Uterus (tissue), 4 donors: ENCODE measurements at places on chromosomes 16 and 17. TPM values are rescaled to one million over a fixed set of nuclear protein-coding genes. Genes with fewer than 3 reads are reported as not detected.

CASKIN1 gene
- not detected for total RNA-seq

TCAP gene
- 2.2 TPM for total RNA-seq

PRR29 gene
- total RNA-seq: 2.8 TPM

SLC35B1 gene
- total RNA-seq: 49.1 TPM

CCL11 gene
- total RNA-seq: not detected

PITPNM3 gene
- 0.59 TPM for total RNA-seq

MOSMO gene
- 17.9 TPM for total RNA-seq

DNA sequence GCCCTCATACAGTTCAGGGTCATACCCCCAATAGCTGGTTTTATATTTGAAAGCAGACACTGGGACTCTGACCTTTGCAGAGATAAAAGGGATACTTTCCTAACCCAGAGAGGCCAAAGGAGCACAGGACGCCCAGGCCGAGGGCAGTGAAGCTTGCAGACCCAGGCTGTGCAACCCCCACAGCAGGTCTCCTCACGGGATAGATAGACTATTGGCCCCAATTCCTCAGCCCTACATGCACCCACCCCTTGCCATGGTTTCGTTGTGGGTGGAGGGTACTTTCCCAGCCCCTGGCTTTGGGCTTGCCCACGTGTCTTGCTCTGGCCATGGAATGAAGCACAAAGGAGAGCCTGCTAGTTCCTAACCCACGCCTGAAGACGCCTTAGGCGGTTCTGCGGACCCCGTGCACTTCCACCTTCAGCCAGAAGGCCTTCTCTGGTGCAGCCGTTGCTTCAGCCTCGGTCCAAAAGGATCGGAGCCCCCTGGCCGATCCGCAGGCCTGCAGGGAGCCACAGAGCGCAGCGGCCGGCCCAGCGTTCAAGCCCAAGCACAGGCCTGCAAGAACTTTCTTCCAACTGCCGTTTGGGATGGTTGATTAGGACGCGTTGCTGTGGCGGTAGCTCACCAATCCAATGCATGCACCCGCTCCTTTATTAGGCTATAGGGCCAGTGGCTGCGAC is 9.8 kb upstream of the BRCA1 start:
- DNase-seq: no peak

DNA sequence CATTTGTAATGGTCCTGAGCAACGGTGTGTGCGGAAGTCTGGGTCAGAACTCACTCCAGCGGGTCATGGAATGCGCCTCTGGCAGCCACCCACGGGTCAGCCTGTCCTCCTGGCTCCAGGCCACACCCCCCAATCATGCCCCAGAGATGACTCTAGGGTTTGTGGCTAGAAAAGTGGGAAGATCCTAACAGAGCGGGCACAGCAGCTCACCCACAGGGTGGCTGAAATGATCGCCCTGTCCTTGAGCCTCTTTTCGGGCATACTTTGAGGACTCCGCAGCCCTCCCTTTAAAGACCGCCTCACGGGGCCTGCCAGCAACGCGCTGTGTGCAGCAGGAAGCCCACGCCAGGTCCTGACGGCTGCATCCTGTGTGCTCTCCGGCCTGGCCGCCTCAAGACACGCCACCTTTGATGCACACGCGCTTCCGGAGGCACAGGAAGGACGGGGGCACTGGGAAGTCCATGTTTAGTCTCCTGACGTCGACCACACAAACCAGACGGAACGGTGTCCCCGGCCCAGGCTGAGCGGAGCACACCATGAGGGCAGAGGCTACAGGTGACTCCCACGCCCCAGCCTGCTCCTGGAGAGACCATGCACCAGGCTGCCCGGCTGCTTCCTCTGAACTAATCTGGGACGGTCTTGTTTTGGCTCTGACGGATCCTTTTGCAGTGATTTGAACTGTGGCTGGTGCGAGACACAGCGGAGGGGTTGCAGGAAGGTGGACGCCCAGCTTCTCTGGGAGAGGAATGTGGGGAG is 92.9 kb downstream of the TBC1D16 start:
- DNase-seq: peak; percentile 65

DNA sequence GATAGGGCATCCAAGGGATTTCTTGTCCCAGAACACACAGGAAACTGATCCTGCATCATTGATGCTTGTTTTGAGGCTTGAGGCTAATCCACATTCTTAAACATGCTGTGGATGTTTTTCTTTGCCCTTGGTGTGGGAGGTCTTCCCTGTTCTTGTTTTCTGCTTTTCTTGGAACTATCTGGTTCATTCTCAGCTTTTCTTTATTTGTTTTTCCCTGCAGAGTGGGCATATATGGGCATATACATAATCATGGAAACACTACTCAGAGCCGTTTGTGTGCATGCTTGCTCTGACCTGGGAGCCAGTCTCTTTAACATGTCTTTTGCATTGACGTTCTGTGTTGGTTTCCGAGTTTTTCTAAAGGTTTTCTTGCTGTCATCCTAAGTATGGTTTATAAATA is 300.0 kb downstream of the SNX29 start:
- DNase-seq: no peak

DNA sequence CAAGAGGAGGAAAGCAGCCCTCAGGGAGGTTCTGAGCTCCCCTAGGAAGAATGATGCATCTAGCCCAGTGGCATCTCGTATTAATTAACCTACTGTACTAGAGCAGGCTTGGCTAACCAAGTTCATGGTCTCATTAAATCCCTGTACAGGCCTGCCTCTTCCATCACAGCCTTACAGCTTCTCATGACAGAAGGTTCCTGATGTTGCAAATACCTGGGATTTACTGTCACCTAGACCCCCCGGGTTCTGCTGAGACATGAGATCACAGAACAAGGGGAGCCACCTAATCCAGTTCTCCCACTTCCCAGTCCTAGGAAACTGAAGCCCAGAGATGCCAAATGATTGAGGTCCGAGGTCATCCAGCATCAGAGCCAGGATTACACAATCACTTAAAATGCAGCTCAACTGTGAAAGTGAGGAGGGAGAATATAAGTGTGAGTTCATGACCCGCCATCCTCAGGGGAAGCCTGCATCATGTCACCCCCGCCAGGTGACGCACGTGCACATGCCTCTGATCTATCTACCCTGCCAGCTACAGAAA is 23.9 kb downstream of the ACLY start:
- DNase-seq: peak; percentile 69

DNA sequence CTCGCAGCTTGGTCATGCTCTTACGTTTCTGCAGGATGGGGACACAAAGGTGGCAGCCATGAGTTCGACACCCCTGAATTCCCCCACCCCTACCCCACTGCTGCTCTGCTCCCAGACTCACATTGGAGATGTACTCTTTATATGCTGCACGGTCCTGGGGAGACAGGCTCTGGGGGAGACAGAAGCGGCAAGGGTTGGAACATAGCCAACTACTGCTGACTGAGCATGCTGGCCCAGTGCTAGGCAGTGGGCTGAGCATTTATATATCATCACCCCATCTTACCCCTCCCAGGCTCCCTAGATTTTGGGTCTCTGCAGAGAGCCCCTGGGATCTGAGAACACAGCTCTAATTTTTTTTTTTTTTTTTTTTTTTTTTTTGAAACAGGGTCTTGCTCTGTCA is 8.1 kb upstream of the ATXN7L3 start:
- DNase-seq: no peak

DNA sequence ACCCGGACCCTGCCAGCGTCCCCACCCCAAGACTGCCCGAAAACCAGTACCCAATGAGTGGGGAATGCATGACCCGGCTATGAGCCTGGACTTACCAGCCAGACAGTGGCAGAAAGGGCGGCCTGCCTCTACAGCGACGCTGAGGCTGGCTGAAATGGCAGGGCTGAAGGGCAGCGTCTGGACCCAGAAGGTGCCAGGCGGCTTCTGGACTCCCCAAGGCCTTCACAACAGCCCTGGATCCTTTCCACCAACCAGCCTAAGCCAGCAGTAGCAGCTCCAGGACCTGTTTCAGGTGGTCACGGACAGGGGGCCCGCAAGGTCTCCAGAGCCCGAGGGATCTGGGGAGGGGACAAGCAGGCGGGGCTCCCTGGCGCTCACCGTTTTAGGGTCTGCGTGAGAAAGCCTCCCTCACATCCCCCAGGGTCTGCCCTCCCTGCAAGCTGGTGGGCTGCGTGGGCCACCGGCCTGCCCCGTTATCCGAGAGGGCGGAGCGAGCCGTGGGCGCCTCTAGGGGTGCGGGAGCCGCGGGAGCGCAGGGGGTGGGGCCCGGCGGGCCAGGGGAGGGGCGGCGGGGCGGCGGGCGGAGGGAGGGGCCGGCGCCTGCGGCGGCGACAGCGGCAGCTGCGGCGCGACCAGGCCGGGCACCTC is at the start of gene RIPOR1:
RIPOR1 (plus strand) TSS at position 608 of the 648 bp plus-strand sequence. CDS start 9,618 bp downstream, outside the sequence.
- DNase-seq: peak; percentile 67

DNA sequence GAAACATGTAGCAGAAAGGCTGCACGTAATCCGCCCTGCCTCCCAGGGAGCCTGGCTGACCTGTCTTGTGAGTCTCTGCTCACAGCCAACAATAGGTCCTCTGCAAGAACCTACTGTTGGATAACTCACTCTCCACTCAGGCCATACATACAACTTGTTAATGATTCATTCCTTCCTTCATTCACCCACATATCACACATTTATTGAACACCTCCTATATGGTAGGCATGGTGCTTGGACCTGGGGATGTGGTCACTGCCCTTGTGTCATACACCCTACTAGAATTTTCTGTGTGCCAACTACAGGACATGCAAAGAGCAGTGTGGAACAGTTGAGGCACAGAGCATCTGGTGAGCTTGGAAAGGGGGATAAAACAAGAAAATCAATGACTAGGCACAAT is 28.1 kb upstream of the HNF1B start:
- DNase-seq: no peak

- no peak for DNase-seq
Measured at GRCh38 chr16:47716571-47716970, 255.4 kb downstream of the PHKB start.

DNA sequence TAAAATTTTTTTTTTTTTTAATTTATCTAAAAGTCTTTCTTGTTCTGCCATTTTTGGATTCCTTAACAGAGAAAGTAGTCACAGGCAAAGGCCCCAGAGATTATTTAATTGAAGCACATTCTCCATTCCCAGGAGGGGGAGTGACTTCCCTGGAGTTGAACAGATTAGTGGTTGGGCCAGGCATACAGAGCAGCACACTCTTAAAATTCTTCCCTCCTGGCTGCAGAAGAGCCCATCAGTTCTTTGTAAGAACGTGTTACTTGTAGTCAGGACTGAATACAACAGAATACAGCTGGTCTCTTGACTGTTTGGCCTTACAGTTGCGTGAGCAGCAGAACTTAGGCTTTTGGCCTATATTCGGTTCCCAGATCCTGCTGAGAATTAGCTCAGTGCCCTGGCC is 1.8 kb downstream of the ALKBH5 start:
- no peak for DNase-seq

- DNase-seq: no peak
Measured at GRCh38 chr16:88773812-88774291, 11.2 kb downstream of the PIEZO1 start.

GRCh38 chr16:79316004-79316458 is 284.5 kb downstream of the MAF start:
- DNase-seq: no peak

DNA sequence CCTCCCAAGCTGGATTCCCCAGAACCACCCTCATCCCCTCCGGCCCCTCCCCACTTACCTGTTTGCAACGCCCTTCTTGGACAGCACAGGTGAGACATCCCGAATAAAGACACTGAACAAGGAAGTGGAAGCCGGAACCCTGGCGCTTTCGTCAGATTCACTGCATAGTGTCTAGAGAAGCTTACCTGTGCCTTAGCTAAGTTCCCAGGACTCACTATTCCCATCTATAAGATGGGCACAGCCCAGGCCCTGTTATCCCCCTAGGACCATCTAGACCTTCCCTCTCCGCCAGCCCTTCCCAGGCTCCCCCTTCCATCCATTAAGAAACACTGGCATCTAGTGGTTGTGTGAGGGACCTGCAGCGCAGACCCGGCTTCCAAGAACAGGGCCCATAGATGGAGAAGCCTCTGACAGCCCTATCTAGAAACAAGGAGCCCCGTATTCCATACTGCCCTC is 26.9 kb upstream of the RPL38 start:
- peak; percentile 42 for DNase-seq

- DNase-seq: no peak
Measured at GRCh38 chr16:9409560-9410493, 318.4 kb downstream of the HAPSTR1 start.

DNA sequence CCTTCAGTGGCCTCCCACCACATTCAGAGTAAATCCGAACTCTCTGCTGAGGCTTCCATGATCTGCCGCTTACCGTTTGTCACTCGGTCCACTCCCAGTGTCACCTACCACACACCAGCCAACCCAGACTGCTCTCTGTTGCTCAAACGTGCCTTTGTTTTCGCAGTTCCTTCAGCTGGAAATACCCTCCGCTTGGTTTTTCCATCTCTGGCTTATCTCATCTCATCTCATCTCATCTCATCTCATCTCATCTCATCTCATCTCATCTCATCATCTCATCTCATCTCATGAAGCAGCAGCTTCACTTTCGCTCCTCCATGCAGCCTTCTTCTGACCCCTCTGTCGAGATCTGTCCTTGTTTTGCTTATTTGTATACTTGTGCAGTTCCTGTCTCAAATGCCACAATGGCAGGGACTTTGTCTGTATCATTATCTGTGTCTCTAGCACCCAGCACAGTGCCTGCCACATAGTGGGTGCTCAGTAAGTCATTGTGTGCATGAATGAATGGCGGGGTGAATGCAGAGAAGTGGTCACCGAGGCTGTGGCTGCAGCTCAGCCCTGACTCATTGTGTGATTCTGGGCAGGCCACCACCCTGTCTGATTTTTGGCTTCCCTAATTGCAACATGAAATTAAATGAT is 3.8 kb upstream of the SNX20 start:
- DNase-seq: no peak

- no peak for DNase-seq
Measured at GRCh38 chr17:14094676-14095601, 25.6 kb downstream of the COX10 start.

- no peak for DNase-seq
Measured at GRCh38 chr17:55705847-55706246, 16.8 kb downstream of the TMEM100 start.

GRCh38 chr17:72488555-72489271 is 367.9 kb downstream of the SOX9 start:
- DNase-seq: no peak

GRCh38 chr16:27324851-27325301 is 11.1 kb downstream of the IL4R start:
- no peak for DNase-seq

DNA sequence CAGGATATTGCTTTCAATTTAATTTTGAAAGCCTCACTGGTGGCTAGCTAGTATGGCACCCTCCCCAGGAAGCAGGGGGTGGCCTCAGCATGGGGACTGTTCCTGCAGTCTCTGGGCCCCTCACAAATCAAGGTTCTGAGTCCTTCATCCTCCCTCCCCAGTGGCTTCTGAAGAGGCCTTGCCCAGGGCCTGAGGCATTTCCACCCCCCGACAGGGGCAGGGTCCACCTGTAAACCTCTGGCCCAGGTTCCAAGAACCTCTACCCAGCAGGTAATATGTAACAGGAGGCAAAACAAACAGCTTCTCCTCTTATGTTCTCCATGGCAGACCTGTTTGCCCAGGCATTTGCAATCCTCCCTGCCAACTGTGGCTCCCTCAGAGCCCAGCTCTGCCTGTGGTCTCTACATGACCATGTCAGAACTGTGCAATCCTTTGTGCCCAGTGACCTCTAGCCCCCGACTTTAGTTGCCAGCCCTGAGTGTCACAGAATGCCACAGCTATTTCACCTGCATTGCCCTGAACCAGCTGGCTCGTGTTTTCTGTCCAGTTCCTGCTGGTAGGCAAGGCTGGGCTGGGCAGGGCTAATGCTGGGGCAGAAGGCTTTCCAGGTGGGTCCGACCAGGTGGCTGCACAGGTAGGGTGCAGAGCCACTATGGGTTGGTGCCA is 14.3 kb downstream of the ACSF2 start:
- DNase-seq: no peak
